ENCODE measurements at places on chromosomes 3 and 15.

GRCh38 chr3:83928391-83928790 is 1030.4 kb upstream of the CADM2 start:
- DNase-seq = no peak

DNA sequence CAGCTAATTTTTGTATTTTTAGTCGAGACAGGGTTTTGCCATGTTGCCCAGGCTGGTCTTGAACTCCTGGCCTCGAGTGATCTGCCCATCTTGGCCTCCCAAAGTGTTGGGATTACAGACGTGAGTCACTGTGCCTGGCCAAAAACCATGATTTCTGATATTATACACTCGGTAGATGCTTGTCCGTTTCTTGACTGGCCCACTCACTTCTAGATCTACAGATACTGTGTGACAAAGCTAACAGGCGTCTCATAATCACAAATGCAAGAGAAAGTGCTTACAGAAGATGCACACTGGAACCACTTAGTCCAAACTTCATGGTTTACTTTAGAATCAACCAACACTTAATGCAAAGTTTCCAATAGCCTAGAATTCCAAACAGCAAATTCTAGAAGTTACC is 8.4 kb downstream of the PROK2 start:
- DNase-seq = no peak

DNA sequence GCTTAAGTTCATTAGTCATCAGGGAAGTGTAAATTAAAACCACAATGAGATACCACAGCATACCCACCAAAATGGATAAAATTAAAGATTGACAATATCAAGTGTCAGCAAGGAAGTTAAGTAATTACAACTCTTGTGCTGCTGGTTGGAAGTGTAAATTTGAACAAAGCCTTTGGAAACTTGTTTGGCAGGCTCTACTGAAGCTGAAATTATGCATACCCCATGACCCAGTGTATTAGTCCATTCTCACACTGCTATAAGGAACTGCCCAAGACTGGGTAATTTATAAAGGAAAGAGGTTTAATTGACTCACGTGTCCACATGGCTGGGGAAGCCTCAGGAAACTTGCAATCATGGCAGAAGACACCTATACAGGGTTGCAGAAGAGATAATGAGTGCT is 196.1 kb downstream of the PDCD6IP start:
- no peak for DNase-seq

DNA sequence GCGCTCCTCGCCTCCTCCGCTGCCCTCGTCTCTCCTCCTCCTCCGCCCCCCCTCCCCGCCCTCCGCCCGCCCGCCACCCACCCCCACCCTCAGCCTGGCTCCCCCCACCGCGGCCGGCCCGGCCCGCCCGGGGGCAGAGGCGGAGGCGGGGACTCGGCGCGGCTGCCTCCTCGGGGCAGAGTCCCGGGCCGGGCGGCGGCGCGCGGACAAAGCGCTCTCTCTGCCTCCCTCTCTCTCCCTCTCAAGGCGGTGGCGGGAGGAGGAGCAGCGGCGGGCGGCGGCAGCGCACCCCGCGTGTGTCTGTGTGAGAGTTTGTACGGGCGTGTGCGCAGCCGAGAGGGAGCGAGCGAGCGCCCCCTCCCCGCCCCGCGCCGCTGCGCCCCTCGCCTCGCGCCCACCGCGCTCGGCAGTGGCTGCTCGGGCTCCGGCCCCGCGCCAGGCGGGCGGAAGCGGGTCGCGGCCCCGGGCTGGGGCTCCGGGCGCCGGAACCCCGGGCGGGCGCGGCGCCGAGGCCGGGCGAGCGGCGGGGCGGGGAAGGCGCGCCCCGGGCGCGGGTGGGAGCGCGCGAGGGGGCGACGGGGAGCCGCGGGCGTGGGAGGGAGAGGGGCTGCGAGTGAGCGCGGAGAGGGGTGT is at the start of gene IGF2BP2:
IGF2BP2 (minus strand) TSS at position 37 of the 633 bp plus-strand sequence. CDS start 82 bp downstream, outside the sequence.
- peak; percentile 69 for DNase-seq

GRCh38 chr15:78050441-78050809 is 27.1 kb downstream of the TBC1D2B start:
- DNase-seq = no peak

- no peak for DNase-seq
Measured at GRCh38 chr3:53808496-53808895, 37.7 kb downstream of the CHDH start.

GRCh38 chr15:50044904-50045303 is 74.1 kb downstream of the ATP8B4 start:
- no peak for DNase-seq

GRCh38 chr3:16264174-16264707 is 502 bp downstream of the DPH3 start:
- no peak for DNase-seq

DNA sequence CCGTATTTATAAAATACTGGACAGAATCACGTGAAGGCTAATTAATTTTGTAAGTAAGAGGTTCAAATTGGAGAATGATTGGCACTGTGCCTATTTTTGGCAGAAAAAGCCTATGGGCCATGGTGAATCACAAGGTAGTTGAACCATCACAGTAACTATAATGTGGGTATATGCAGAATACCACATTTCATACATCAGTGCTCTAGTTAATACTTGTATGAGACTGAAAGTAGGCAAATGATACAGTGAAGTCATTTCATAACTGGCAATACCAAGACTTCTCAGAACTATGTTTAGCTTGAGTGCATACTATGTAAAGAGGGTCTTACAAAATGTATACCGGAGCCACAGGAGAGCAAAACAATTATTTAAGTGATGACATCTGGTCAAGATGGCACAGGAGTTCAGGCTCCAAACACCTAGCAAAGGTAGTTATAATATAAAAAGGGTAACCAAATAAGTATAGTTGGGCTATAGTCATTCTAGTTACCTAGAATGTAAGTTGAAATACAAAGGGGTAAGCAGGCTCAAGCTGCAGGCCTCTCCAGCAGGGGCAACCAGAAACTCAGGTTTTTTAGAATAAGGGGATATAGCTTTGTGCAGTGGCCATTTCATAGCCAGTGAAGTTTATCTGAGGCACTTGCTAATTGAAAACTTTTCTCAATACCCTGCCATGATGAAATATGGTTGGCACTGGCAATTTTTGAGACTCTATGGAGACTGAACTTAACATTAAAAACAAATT is 19.1 kb downstream of the GPR160 start:
- no peak for DNase-seq

GRCh38 chr3:46971742-46972141 is 4.8 kb downstream of the CCDC12 start:
- DNase-seq = no peak

DNA sequence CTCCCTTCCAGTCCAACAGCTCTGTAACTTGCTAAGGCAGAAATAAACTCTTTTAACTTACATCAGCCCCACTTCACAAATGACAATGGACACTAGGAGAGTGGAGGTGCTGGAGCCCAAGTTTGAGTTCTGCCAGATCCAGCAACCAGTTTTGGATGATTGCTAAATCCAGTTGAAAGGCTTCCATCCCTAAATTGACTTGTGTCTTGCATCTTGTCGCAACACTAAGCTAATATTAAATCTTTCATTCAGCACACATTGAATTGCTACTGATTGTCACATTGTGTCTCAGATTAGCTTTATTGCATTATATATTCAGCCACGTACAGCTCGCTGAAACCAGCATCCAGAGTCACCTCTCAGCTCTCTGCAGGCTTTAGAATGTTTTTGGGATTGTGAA is 41.7 kb upstream of the LIPC start:
- DNase-seq = no peak

- DNase-seq = no peak
Measured at GRCh38 chr3:28286595-28286994, 45.2 kb downstream of the CMC1 start.

DNA sequence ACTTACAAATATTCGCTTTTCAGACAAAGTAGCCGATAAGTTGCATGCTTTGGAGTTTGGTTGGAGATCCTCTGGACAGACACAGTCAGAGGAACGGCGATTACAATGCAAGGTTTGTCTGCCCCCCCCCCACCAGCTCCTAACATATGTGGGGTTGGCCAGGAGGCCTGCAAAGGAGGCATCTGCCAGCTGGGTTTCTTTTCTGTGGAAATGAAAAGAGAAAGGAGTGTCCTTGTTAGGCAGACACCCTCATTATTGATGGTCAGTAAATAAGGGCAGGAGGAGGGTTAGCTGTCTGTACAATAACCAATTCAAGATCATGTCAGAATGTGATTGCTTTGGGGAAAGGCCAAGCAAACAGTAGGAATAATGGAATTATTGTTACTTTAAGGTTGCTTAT is 49.1 kb downstream of the TLNRD1 start:
- DNase-seq = no peak

DNA sequence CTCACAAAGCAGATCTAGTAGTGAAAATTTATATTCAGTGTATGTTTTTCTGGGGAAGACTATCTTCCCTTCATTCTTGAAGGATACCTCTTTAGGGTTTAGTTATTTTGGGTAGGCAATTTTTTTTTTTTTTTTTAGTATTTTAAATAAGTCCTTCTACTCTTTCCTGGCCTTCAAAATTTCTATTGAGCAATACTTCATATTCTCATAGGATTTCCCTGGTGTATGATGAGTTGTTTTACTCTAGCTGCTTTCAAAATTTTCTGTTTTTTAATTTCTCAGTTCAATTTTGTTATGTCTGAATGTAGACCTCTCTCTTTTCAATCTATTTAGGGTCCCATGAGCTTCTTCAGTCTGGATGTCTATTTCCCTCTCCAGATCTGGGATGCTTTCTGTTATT is 74.3 kb upstream of the PLSCR4 start:
- DNase-seq = no peak

DNA sequence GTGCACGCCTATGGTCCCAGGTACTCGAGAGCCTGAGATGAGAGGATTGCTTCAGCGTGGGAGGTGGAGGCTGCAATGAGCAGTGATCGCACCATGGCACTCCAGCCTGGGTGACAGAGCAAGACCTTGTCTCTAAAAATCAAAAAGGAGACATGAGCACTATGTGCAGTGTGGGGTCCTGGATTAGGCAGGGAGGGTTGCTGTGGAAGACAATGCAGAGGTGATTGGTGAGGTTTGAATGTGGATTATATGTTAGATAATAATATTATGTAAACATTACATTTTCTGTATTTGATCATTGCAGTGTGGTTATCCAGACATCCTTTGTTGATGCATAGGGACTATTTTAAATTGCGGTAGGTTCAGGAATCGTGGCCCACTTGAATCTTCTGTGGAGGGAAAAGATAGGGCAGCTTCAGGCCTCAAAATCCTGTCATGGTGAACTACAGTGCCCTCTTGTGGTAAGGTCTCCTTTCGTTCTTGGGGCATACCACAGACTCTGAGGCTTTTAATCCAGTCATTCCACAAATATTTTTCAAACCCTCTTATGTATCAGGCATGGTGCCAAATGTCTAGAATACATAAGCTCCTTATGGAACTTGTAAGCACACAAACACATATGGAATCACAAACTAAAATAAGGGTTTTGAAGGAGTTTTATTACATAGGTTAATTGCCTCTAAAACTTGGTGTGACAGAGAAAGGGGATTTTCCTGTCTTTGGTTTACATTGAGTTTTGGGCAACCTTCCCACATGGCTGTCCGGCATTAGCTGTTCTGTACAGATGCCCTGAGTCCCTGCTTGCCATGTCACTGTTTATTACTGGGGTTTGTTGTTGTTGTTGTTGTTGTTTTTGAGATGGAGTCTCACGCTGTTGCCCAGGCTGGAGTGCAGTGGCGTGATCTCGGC is 37.7 kb downstream of the GPD1L start:
- DNase-seq = peak; percentile 9

GRCh38 chr3:117243657-117244056 is 534.1 kb downstream of the TUSC7 start:
- no peak for DNase-seq

GRCh38 chr15:96070636-96071035 is 259.9 kb upstream of the NR2F2 start:
- DNase-seq = no peak

GRCh38 chr3:187954873-187955586 is 198.9 kb upstream of the LPP start:
- no peak for DNase-seq

DNA sequence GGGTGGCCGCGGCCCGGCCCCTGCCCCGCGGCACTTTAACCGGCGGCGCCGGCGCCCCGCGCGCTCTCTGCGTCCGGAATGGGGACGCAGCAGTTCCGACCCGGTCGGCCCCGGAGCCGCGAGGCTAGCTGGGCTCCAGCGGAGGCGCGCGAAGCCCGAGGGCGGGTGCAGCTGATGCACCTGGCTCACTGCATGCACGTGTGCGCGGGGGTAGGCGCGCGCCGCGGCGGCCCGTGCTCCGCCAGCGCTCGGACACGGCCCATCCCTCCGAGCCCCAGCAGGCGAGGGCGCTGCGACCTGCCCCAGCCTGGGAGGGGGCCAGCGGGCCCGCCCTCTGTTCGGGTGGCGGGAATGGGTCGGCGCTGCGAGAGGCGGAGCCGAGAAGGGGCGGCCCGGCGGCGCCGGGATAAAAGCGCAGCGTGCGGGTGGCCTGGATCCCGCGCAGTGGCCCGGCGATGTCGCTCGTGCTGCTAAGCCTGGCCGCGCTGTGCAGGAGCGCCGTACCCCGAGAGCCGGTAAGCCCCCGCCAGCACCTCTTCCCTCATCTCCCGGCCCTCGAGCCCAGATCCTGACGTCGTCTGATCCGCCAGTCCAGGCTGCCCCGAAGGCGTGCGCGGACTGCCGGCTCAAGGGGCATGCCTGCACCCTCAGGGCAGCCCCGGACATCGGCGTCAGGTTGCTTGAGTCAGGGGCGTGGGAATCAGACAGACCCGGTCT is at the start of the genes CHDH and IL17RB:
CHDH (minus strand) TSS at position 286 of the 717 bp plus-strand sequence. CDS start 22,411 bp downstream, outside the sequence.
IL17RB (plus strand) TSS at position 435 of the 717 bp plus-strand sequence; CDS start at position 456, 21 bp downstream.
- peak; percentile 52 for DNase-seq

- DNase-seq = no peak
Measured at GRCh38 chr3:129432036-129432435, 3.6 kb upstream of the EFCAB12 start.

GRCh38 chr15:53072077-53072476 is 281.9 kb upstream of the ONECUT1 start:
- DNase-seq = no peak

DNA sequence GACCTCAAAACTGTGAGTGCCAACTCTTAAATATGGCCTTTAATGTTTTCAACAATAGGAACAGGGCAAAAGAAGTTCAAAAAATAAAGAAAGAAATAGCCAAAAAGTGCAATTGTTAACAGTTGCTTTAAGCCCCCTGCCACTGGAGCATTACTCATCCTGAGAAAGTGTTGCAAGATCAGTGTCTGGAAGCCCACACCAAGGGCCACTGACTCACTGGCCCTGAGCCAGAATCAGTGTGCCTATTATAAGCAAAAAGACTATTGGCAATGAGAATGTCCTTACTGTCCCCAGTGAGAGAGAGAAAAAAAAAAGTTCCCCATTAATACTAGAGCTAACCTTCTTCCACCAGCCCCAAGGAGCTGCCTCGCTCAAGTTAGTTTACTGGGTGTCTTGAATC is 480.1 kb upstream of the ZNF385D start:
- DNase-seq = no peak

GRCh38 chr3:10516544-10517452 is 11.4 kb upstream of the ATP2B2 start:
- DNase-seq = no peak

GRCh38 chr3:134277066-134277660 is 26.5 kb upstream of the RYK start:
- no peak for DNase-seq

Measured in NCI-H510A (cell line).